Cortex of kidney (tissue), 1 donor: ENCODE measurements at places on chromosomes 4 and X.

DNA sequence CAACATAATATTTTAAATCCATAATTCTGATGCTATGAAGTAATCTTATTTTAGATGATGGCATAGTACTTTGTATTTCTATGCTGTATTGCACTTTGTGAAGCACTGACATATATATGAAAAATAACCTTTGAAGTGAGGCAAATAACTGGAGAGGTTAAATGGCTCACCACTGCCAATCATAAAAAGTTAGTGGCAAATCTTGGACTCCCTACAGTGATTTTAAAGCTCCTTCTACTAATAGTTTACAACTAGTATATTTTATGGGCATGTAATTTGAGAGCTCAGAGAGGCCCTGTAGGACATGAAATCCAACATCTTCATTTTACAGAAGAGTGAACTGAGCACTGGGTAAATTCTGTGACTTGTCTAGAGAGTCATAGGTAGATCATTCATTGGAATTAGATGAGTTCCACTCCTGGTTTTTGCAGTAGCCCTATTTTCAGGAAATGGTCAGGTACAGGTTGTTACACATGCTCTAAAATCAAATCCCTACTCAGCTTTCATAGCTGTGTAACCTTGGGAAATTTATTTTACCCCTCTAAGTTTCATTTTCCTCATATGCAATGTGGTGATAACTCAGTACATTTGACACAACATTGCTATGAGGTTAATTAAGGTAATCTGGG, 804 bp upstream of the GC start:
- DNase-seq, result no peak

GRCh38 chr4:184538023-184538599, 63.8 kb upstream of the IRF2 start:
- DNase-seq, result no peak

DNA sequence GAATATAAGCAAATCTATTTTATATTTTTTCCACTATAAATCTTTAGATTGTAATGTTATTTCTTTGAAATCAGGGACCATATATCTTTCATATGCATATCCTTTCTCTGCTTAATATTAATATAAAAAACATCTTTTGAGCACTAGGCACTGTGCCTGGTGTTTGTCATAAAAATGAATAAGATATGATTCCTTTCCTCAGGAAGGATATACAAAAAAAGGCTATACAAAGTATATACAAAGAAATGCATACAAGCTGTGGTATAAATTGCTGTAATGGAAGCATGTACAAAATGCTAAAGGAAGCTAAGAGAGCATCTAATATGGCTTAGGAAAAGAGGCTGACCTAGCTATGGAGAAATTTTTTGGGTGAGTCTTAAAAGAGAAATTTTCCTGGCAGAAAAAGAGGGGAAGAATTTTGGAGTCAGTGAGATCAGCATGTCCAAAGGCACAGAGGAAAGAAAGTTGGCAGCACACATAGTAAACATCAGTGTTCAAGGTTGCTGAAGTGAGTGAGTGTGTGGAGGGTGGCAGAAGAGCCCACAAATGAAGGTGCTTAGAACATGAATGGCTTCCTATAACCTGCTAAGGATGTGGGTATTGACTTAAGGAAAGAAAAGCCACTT, 500.0 kb downstream of the SPRY1 start:
- DNase-seq, result no peak

DNA sequence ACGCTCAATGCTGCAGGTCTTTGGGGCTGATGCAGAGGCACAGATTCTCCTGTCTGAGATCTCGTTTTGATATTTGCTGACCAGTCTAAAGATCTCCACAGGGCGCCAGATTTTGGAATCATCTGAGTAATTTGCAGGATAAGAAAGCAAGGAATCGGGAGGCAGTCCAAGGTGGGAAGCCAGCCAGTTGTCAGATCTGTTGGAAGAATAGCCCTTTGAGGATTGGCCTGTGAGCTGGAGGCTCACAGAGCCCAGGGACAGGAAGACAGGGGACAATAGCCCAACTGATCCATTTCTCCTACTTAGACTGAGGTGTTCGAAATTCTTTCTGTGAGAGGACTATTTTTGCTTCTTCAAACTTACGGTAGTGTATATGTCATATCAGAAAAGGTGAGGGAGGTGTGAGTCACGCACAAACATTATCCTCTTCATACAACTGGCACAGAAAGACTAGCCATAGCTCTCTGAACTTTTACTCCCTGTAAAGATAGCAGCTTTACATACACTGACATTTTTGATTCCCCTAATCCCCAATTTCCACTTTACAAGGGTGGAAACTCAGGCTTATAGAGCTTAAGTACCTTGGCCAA, 8.8 kb downstream of the DIPK2B start:
- no peak for DNase-seq

DNA sequence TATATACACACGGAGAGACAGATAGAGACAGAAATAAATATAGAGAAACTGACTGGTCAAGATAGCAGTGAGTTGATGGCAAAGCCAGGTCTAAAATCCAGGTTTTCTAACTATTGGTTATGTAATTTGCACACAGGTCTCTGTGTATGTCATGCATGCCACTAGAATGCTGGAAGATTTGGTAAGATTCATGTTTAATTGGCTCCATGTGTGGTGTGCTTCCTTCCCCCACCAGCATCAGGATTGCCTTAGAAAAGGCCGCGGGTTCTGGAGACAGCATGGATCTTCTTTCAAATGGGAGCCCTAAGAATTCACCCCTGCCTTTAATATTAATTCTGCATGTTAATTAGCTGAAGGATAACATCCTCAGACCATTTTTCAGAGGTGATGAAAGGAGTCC, 31.3 kb downstream of the HAND2 start:
- no peak for DNase-seq
